Chondrocyte (in vitro differentiated cells): ENCODE measurements at places on chromosomes 12 and 14. TPM values are rescaled to one million over a fixed set of nuclear protein-coding genes. Genes with fewer than 3 reads are reported as not detected.

The KIF5A gene
- total RNA-seq = 2.6 to 5.1 TPM (median 3.5 TPM) in 3 replicates

DNA sequence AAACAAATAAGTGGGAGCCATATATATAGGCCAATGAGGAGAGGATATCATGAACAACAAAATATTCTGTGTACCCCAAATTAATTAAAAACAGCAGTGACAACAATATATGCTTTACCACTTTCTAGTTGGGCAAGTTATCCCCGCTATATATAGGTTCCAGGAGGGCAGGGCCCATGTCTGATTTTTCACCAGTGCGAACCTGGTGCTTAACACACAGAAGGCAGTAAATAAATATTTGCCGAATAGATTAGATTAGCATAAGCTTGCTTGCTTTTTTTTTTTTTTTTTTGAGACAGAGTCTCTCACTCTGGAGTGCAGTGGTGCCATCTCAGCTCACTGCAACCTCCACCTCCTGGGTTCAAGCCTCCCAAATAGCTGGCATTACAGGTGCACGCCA is 3.4 kb upstream of the MIP start:
- H3K4me1 ChIP-seq = no peaks in the 10 kb centered on the region
- no peak for DNase-seq
- H3K27me3 ChIP-seq = peaks cover 3% of the 10 kb centered on the region
- no peaks in the 10 kb centered on the region for H3K36me3 ChIP-seq

DNA sequence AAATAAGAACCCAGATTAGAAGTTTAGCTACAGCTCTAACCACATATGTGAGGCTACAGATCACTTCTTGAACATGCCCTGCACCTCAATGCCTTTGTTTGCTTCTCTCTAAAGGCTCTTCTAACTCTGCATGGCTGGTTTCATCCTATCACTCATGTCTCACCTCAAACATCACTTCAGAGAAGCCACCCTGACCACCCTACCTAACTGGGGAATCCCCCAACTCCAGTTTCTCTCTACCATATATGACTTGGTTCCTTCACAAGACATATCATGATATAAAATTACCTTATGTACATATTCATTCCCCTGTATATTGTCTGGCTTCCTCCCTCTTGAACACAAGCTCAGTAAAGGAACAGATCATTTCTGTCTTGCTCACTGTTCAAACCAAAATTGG is 250.2 kb upstream of the GRIP1 start:
- H3K36me3 ChIP-seq = no peaks in the 10 kb centered on the region
- peaks cover 21% of the 10 kb centered on the region for H3K4me1 ChIP-seq
- DNase-seq = no peak
- H3K27ac ChIP-seq = no peak overlapping the region
- no peak overlapping the region for H3K4me3 ChIP-seq

- H3K4me1 ChIP-seq = peaks cover 3% of the 10 kb centered on the region
- no peak overlapping the region for H3K4me3 ChIP-seq
- H3K27ac ChIP-seq = peak overlapping the region; percentile 22
- no peaks in the 10 kb centered on the region for H3K27me3 ChIP-seq
Measured at GRCh38 chr12:45745861-45746277, 16.4 kb downstream of the ARID2 start.

- no peaks in the 10 kb centered on the region for H3K4me1 ChIP-seq
- no peak overlapping the region for H3K27ac ChIP-seq
- H3K36me3 ChIP-seq = no peaks in the 10 kb centered on the region
- H3K4me3 ChIP-seq = no peak overlapping the region
Measured at GRCh38 chr12:83827193-83827592, 1085.4 kb downstream of the SLC6A15 start.

- DNase-seq = no peak
- no peaks in the 10 kb centered on the region for H3K4me1 ChIP-seq
- H3K27ac ChIP-seq = no peak overlapping the region
- peaks cover 23% of the 10 kb centered on the region for H3K27me3 ChIP-seq
Measured at GRCh38 chr12:82529101-82529500, 157.6 kb upstream of the TMTC2 start.

DNA sequence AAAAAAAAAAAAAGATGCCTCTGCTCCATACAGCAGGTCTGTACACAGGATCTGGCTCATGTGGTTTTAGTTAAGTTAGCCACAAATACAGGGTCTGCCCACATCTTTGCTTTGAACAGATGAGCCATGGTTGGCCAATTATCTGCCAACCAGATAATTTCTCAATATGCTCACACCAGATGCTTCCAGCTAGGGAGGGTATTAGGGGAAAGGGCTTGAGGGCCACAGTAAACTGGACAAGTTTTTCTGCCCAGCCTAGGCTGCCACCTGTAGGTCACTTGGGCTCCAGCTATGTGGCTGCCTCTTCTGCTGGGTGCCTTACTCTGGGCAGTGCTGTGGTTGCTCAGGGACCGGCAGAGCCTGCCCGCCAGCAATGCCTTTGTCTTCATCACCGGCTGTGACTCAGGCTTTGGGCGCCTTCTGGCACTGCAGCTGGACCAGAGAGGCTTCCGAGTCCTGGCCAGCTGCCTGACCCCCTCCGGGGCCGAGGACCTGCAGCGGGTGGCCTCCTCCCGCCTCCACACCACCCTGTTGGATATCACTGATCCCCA is 776 bp downstream of the RDH5 start:
- peaks cover 19% of the 10 kb centered on the region for H3K36me3 ChIP-seq
- H3K27ac ChIP-seq = peak overlapping the region; percentile 85
- H3K4me1 ChIP-seq = peaks cover 71% of the 10 kb centered on the region
- DNase-seq = no peak

The REP15 gene
- total RNA-seq = 0.54 to 1.3 TPM (median 1.3 TPM) in 3 replicates

GRCh38 chr14:36662543-36663403 is 1.1 kb downstream of the PAX9 start:
- peak overlapping the region; percentile 65 for H3K4me3 ChIP-seq
- peaks cover 90% of the 10 kb centered on the region for H3K27me3 ChIP-seq
- DNase-seq = peak; percentile 89
- H3K4me1 ChIP-seq = peaks cover 34% of the 10 kb centered on the region

The GCH1 gene
- 0.56 to 1.4 TPM (median 0.95 TPM) in 3 replicates for total RNA-seq

- no peaks in the 10 kb centered on the region for H3K36me3 ChIP-seq
- no peak for DNase-seq
- no peak overlapping the region for H3K27ac ChIP-seq
- no peaks in the 10 kb centered on the region for H3K27me3 ChIP-seq
- no peaks in the 10 kb centered on the region for H3K4me1 ChIP-seq
Measured at GRCh38 chr12:38392554-38393144, 76.1 kb downstream of the ALG10B start.

The LHX5 gene
- total RNA-seq = not detected in 3 replicates

The MYF5 gene
- total RNA-seq = not detected in 3 replicates

GRCh38 chr14:66965831-66966230 is 223.4 kb upstream of the GARIN2 start:
- H3K36me3 ChIP-seq = peaks cover 5% of the 10 kb centered on the region
- no peak for DNase-seq
- no peak overlapping the region for H3K27ac ChIP-seq
- no peak overlapping the region for H3K4me3 ChIP-seq

DNA sequence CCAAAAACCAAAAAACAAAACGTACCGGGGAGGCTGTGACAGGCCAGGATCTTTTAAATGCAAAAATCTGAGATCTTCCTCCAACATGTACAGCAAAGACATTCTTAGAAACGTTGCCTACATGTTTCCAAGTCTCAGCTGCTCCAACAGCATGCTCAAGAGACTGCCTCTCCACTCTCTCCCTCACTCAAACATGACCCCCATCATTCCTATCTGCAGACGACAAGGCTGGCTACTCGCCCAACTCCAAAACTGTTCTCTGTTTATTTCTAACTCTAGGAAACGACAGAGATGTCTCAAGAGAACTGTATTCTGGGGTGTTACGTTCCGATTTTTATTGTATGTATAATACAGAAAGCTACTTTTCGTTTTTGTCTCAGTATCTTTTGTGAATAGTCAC is 57.5 kb upstream of the TMCC3 start:
- no peaks in the 10 kb centered on the region for H3K36me3 ChIP-seq
- peak overlapping the region; percentile 14 for H3K27ac ChIP-seq
- H3K4me1 ChIP-seq = peaks cover 29% of the 10 kb centered on the region
- H3K27me3 ChIP-seq = peaks cover 3% of the 10 kb centered on the region
- H3K4me3 ChIP-seq = no peak overlapping the region
- no peak for DNase-seq

- no peak overlapping the region for H3K4me3 ChIP-seq
- no peaks in the 10 kb centered on the region for H3K36me3 ChIP-seq
- no peak for DNase-seq
- H3K27me3 ChIP-seq = no peaks in the 10 kb centered on the region
- peaks cover 40% of the 10 kb centered on the region for H3K4me1 ChIP-seq
Measured at GRCh38 chr14:63468294-63468693, 74.9 kb downstream of the PPP2R5E start.

DNA sequence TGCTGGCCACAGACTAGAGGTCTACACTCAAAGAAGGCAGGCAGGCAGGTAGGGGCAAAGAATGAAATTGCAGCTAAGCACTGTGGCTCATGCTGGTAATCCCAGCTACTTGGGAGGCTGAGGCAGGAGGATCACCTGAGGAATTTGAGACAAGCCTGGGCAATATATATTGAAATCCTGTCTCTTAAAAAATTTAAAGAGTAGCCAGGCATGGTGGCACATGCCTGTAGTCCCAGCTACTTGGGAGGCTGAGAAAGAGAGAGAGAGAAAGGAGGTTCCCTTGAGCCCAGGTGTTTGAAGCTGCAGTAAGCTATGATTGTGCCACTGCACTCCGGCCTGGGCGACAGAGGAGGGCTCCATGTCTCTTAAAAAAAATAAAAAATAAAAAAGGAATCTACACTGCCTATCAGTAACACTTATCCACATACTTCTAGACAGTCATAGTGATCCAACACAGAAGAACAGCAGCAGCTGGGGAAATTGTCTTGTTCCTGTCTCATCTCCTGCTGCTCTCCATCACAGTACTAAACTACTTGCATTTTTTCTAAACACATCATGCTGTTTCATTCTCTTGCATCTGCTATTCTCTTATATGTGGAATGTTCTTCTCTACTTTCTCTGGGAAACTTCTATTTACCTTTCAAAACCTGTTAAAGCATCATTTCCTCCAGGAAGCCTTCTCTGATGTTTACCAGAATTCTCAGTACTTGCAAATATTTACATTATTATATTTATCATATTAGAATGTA is 57.2 kb downstream of the ATF7 start:
- H3K27me3 ChIP-seq = no peaks in the 10 kb centered on the region
- no peak overlapping the region for H3K4me3 ChIP-seq
- H3K4me1 ChIP-seq = peaks cover 34% of the 10 kb centered on the region
- DNase-seq = no peak
- H3K36me3 ChIP-seq = peaks cover 4% of the 10 kb centered on the region
- peak overlapping the region; percentile 77 for H3K27ac ChIP-seq

DNA sequence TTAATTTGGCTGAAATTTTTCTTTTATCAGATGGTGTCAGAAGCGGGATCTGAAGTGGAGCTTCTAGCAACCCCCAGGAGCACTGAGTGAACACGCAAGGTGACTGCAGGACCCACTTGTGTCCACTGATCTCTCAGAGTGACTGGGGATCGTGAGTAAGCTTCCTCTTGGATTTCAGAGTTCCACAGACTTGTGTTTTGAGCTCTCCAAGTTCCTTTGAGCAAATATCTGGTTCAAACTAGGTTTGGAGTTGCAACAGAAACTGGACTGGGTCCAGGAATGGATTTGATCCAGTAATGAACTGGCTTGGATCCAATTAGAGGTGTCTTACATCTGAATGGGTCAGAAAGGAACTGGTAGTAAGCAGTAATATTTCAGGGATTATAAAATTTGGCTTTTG is 24.7 kb upstream of the B4GALNT1 start:
- H3K4me3 ChIP-seq = no peak overlapping the region
- H3K27ac ChIP-seq = no peak overlapping the region
- H3K36me3 ChIP-seq = no peaks in the 10 kb centered on the region
- H3K27me3 ChIP-seq = peaks cover 24% of the 10 kb centered on the region

DNA sequence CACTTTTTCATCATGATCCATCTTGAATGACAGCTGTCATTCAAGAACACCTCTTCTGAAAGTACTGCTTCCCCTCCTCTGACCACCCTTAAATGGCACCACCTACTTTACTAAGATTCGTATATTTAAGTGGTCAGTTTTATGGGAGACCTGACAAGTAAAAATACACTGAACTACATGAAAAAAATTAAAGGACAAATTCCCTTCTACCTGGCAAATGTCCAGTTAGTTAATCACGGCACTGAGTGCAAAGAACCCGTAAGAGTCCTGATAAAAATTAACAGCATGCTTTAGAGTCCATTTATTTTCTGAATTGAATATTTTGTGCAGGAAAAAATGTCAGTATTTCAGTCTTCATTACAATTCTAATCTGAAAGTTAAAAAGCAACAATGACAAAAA is 48.7 kb downstream of the SETD3 start:
- peaks cover 18% of the 10 kb centered on the region for H3K36me3 ChIP-seq
- H3K27me3 ChIP-seq = no peaks in the 10 kb centered on the region

DNA sequence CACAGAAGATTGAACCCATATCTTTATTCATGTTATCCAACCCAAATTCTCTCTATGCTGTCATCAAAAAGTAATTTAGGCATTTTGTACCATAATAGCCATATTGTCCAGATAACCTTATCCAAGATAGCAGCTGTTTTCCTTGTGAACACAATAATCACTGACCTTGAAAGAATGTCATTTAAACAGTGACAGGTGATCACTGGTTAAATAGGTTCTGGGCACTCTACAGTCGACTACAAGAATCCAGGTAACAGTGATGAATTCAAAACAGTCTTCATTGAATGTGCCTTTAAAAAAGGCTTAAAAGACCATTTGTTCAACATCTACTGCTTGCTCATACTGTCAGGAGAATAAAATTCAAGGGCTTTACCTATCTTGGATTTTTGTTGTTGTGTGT is 4.6 kb upstream of the SPX start:
- H3K4me1 ChIP-seq = peaks cover 9% of the 10 kb centered on the region
- H3K27me3 ChIP-seq = no peaks in the 10 kb centered on the region
- H3K27ac ChIP-seq = no peak overlapping the region
- no peak for DNase-seq
- H3K4me3 ChIP-seq = no peak overlapping the region

The ANG gene
- 7.3 to 10.2 TPM (median 9.1 TPM) in 3 replicates for total RNA-seq

DNA sequence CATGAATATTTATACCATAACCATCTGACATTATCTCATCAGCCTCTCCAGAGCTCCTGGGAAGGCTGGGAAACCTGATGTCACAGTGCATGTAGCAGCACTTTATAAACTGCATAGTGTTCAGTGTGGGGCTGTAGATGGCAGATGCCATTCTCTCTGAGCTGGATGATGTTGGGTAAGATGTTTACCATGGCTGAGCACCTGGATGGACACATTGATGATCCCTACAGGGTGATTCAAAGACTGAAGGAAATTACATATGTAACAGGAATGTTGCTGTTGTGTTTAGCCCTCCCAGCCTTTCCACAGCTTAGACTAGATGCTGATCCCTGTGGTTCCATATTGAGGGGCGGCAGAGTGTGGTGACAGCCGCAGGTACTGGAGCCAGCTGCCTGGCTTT is 37.4 kb downstream of the IFT43 start:
- no peak overlapping the region for H3K4me3 ChIP-seq
- peaks cover 40% of the 10 kb centered on the region for H3K36me3 ChIP-seq
- H3K4me1 ChIP-seq = no peaks in the 10 kb centered on the region
- H3K27me3 ChIP-seq = no peaks in the 10 kb centered on the region
- no peak for DNase-seq

DNA sequence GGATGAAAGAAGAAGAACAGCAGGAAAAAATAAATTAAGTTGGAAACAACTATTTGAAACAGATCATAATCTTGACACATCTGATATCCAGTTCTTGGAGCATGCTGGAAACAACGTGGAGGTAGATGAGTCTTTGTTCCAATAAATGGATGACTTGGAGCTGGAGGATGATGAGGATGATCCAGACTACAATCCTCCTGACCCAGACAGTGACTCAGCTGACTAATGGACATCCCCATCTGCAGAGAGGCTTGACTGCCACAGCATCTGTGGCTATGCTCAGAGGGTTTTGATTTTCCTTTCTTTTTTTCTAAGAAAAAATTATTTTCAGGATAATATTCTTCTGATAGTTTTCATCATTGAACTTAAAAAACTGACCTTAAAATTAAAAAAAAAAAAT is 6.2 kb upstream of the ZDHHC17 start:
- H3K27me3 ChIP-seq = no peaks in the 10 kb centered on the region
- no peaks in the 10 kb centered on the region for H3K36me3 ChIP-seq
- peaks cover 26% of the 10 kb centered on the region for H3K4me1 ChIP-seq
- DNase-seq = no peak
- H3K4me3 ChIP-seq = no peak overlapping the region
